Tibial nerve (tissue), 4 donors: ENCODE measurements at places on chromosomes 4 and X. TPM values are rescaled to one million over a fixed set of nuclear protein-coding genes. Genes with fewer than 3 reads are reported as not detected.

SHROOM3 gene
- 49.8 TPM for total RNA-seq

GCNA gene
- total RNA-seq, result 10.5 TPM

ALG13 gene
- 82.8 TPM for total RNA-seq

MAB21L2 gene
- not detected for total RNA-seq

KLB gene
- total RNA-seq, result 2.5 TPM

DCAF12L1 gene
- not detected for total RNA-seq

TMPRSS11A gene
- total RNA-seq, result not detected

DNA sequence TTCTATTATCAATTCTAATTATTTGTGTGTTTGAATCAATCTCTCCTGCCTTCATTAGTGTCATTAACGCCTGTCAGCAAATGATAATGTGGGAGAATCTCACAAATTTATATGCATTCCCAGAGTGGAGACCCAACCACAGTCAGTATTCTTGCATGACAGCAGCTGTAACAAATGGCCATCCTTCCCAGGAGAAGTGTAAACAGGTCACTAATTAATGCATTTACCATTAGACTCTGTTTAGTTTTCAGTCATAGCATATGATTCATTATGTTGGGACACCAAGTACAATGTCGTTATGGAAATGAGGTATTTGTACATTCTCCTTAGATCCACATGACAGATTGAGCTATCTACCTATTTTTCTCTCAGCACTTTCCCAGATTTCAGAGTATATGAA lies 50.5 kb downstream of the CT47B1 start:
- H3K4me3 ChIP-seq, result no peak overlapping the region
- no peak overlapping the region for H3K27ac ChIP-seq
- H3K27me3 ChIP-seq, result no peaks in the 10 kb centered on the region
- no peaks in the 10 kb centered on the region for H3K36me3 ChIP-seq

DNA sequence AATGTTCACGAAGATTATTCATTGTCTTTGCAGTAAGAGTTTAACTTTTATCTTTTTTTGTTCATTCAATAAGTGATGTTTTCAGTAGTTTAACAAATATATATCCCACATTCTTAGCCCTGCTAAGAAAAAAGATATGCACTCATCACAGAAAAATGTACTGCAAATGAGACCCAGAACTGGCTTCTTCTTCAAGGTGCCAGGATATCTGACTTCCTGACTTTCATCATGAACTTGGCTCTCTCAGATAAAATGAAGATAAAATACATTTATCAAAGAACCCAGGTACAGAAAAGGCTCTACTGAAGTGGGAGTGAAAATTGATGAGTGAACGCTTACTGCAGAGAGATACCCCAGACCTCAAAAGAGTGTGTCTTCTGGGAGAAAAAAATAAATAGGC lies 177.8 kb upstream of the DKK2 start:
- no peaks in the 10 kb centered on the region for H3K36me3 ChIP-seq
- no peaks in the 10 kb centered on the region for H3K27me3 ChIP-seq
- H3K4me1 ChIP-seq, result no peaks in the 10 kb centered on the region
- no peak overlapping the region for H3K4me3 ChIP-seq
- no peak for DNase-seq

GRCh38 chr4:145182222-145182621 lies 1.8 kb upstream of the OTUD4 start:
- DNase-seq, result no peak
- no peaks in the 10 kb centered on the region for H3K36me3 ChIP-seq
- H3K27me3 ChIP-seq, result no peaks in the 10 kb centered on the region
- peaks cover 14% of the 10 kb centered on the region for H3K4me1 ChIP-seq

DNA sequence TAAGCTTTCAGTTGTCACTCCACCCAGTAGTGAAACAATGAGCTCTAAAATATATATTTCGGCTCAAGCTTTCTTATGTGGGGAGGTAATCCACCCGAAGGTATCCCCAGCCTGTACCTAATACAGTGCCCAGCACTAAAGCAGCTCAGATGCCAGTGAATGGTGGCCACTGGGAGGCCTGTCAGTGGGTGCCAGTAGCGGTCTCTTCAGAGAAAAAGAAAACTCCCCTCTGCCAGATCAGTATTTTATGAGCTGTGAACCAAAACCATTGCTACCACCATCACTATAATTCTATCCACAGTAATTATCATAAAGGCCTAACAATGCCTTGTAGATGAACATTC lies 835 bp upstream of the NFKB1 start:
- no peaks in the 10 kb centered on the region for H3K4me1 ChIP-seq
- H3K4me3 ChIP-seq, result peak overlapping the region; percentile 81
- H3K27me3 ChIP-seq, result no peaks in the 10 kb centered on the region

DNA sequence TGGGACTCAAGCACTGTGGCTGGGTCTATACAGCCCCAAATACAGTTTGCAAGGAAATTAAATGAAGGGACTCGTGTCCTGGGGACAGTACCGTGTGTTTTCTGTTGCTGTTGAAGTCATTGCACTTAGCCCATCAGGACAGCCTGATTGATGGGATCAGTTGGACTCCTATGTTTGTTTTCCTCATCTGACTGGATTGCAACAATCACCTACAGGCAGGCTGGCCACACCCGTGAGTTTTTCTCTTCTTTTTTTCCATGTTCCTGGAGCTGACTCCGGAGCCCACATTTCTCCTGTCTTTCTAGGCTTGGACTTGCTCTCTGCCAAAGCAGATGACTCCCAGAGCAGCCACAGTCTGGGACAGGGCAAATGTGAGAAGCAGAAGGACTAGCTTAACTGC lies 38.1 kb downstream of the RTL9 start:
- no peak overlapping the region for H3K4me3 ChIP-seq
- peaks cover 33% of the 10 kb centered on the region for H3K27me3 ChIP-seq
- H3K4me1 ChIP-seq, result no peaks in the 10 kb centered on the region
- no peak for DNase-seq
- H3K27ac ChIP-seq, result no peak overlapping the region

DNA sequence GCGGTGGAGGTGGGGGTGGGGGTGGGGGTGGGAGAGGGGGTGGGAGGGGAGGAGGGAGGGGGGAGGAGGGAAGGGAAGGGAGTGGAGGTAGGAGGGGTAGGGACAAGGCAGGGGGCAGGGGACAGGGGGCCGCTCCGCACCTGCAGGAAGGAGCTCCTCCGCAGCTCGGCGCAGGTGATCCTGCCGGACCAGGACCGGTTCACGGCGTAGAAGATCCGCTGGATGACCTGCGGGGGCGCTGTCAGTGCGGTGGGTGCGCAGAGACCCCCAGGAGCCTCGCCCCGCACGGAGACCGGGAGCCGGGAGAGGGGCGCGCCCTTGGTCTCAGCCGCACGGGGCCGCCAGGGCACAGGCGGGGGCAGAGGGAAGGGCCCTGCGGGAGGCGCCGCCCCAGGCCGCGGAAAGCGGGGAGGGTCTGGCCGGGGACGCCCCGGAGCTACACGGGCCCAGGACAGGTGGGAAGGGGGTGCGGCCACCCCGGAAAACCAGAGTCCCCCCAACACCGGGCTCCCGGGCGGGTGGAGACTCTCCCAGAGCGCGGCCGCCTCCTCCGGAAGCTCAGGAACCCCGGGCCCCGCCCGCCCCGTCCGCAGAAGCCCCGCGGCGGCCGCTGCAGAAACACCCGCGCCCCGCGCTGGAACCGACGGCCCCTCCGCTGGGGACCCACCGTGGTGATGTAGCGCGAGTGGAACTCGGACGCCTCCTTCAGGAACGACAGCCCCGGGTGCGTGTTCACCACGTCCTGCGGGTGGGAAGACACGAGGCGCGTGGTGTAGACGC lies 27.6 kb upstream of the GTPBP6 start:
- no peaks in the 10 kb centered on the region for H3K27me3 ChIP-seq
- DNase-seq, result no peak
- no peaks in the 10 kb centered on the region for H3K4me1 ChIP-seq
- H3K4me3 ChIP-seq, result no peak overlapping the region

DNA sequence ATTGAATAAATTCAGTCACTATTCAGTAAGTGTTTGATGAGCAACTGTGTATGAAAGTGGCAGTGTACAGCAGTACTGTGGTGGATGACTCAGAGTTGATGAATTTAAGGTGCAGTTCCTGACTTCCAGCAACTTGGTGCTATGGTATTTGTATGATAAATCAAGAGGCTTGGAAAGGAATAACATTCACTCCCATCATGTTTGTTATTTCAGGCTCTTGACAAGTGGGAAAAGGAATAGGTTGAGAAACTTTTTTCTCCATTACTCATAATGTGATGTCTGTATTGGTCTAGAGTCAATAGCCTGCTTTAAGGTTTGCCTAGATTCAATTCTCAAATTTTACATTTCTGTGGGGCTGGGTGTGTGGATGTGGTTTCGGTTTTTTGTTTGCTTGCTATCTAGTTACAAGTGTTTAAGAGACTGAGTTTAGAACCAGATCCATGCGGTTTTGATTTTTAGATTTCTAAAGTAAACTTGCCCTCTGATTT lies 35.1 kb upstream of the CYP2U1 start:
- no peak overlapping the region for H3K4me3 ChIP-seq
- no peak for DNase-seq
- no peaks in the 10 kb centered on the region for H3K27me3 ChIP-seq
- no peak overlapping the region for H3K27ac ChIP-seq
- H3K36me3 ChIP-seq, result no peaks in the 10 kb centered on the region

GRCh38 chr4:39608451-39608850 lies 30.2 kb downstream of the SMIM14 start:
- H3K27me3 ChIP-seq, result no peaks in the 10 kb centered on the region
- H3K36me3 ChIP-seq, result peaks cover 66% of the 10 kb centered on the region
- no peak overlapping the region for H3K4me3 ChIP-seq
- DNase-seq, result no peak

- no peaks in the 10 kb centered on the region for H3K27me3 ChIP-seq
- no peaks in the 10 kb centered on the region for H3K36me3 ChIP-seq
- no peak overlapping the region for H3K27ac ChIP-seq
- no peak overlapping the region for H3K4me3 ChIP-seq
Observed at GRCh38 chr4:145199051-145199716, 18.8 kb upstream of the OTUD4 start.

- H3K27me3 ChIP-seq, result no peaks in the 10 kb centered on the region
- H3K36me3 ChIP-seq, result no peaks in the 10 kb centered on the region
- DNase-seq, result no peak
- H3K27ac ChIP-seq, result no peak overlapping the region
- H3K4me1 ChIP-seq, result no peaks in the 10 kb centered on the region
- no peak overlapping the region for H3K4me3 ChIP-seq
Observed at GRCh38 chr4:68375667-68376559, 26.0 kb upstream of the YTHDC1 start.

GRCh38 chrX:155841232-155841631 lies 39.9 kb upstream of the VAMP7 start:
- no peak for DNase-seq
- H3K27me3 ChIP-seq, result no peaks in the 10 kb centered on the region
- H3K4me1 ChIP-seq, result no peaks in the 10 kb centered on the region
- H3K36me3 ChIP-seq, result no peaks in the 10 kb centered on the region
- H3K27ac ChIP-seq, result no peak overlapping the region
